Activated CD4-positive, alpha-beta T cell treated with anti-CD3 and anti-CD28 coated beads, Interleukin-2, amount 50 U/mL, for 48 hours (primary cell): ENCODE measurements at places on chromosomes 16 and 17.

DNA sequence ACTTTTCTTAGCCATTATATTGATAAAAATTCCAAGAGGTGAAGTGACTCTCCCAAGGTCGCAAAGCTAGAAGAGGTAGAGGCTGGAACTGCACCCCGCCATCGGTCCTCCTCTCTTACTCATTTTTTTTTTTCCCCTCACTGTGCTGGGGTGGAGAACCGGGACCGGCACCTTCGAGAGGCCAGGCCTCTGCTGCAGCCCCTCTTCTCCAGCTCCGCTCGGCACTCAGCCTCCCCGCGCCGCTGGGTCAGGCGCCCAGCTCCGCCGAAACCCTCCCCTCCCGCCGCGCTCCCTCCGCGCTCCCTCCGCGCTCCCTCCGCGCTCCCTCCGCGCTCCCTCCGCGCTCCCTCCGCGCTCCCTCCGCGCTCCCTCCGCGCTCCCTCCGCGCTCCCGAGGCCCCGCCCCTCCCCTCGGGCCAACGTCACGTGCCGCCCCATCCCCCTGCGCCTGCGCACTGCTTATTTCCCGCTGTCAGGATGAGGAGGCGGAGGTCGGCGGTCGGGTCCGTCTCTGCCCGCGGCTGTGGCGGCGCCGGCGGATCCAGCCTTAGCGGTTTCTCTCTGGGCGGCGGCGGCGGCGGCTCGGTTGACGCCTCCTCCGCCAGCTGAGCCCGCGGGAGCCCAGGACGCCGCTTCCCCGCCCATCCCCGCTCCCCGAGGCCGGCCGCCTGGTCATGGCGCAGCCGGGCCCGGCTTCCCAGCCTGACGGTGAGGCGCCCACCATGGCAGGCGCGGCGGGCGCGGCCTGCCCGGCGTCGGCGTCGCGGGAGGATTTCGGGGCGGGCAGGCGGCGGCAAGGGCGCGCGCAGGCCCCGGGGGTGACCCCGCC, at the start of gene RABEP1:
Gene RABEP1 (plus strand): TSS at position 471 of the 828 bp plus-strand sequence. CDS start 203 bp downstream, at position 674.
- DNase-seq = peak; percentile 94

DNA sequence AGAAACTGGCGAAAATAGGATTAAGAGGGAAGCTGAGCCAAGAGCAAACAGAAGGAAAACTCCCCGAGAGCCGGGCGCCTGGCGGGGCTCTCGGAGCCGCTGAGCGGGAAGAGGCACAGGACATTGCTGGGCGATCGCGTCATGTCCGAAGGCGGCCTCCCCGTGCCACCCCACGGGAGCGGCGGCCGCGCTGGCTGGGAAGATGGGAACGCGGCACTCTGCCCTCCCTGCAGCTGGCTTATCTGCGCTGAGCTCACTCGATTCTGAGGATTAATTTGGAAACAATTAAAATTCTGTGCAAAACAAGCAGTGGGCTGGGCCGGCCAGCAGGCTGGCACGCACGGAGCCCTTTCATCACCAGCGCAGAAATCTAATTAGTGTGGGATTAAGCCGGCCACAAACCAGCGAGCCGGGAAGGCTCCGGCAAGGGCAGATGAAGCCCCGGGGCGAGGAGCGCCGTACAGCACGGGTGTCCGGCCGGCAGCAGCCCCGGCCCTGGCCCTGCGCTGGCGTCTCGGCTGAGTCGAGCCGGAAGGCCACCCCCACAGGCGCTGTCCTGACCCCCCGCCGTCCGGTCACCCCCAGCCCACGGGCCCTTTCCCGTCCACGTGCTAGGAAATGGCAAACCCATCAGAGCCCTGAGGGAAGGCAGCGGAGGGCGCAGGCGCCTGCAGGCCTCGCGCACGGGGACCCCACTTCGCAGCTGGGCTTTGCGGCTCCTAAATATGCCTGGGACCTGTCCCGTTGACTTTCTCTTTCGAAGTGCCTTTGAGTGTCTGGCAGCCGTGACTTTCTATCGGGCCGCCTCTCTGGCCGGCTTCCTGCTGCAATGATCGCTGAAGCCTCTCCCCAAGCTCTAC, 37.9 kb downstream of the SOX8 start:
- DNase-seq = no peak

- DNase-seq = no peak
Measured at GRCh38 chr17:19321481-19322128, 40.9 kb downstream of the B9D1 start.

GRCh38 chr16:12240036-12240435, 263.5 kb downstream of the SNX29 start:
- DNase-seq = no peak

GRCh38 chr17:78689029-78689428, 93.0 kb downstream of the CYTH1 start:
- DNase-seq = no peak

- DNase-seq = no peak
Measured at GRCh38 chr16:85825326-85825725, 25.8 kb downstream of the COX4I1 start.

DNA sequence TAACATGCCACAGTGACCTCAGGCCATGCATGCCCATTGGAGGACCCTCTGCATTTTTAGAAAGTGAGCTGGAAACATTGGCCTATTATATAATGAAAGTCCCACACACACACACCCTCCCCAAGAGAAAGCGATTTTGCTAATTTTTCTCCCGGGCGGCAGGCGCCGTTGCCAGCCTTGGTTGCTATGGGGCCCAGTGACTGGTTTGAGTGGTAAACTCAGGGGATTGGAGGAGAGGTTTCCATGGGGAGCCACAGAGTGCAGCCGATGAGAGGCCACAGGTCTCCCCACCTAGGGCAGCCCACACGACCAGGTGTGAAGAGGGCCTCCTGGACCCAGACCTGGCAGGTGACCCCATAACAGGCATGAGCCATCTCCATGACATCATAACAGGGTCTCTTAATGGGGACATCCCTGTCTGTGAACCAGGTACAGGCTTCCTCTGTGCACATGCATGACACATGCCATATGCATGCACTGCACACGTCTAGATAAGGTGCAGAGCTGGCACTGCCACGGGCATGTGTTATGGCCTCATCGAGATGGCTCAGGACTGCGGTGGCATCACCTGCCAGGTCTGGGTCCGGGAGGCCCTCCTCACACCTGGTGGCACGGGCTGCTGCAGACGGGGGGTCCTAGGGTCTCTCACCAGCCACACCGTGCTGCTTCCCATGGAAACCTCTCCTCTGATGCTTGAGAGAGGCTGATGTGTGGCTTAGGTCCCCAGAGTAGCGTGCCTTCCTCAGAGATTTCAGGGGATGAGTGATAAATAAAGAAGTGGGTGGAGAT, 144.1 kb downstream of the RBFOX3 start:
- no peak for DNase-seq

DNA sequence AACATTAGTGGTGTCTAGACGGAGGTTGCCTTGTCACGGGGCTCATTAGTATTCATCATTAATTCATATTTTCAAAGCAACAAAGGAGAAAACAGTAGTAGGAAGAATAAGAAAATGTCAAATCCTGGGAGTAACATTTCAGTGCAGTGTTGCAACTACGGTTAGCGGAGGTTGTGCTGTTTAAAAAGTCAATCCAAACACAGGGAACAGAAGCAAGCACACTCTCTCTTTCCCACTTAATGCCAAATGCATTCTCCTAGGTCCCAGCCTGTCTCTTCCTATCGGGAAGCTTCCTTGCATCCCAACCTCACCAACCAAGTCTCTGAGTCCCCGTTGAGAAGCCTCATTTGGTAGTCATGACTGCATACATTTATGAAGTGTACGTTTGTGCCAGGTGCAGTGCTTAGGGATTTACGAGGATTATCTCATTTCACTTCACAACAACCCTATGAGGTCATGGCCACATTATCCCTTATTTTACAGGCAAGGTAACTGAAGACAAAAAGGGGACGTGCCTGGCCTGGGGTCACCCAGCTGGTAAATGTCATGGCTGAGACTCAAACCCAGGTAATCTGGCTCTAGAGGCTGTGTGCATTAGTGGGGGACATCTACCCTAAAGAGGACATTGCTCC, 283.6 kb upstream of the SALL1 start:
- DNase-seq = no peak
